ENCODE measurements at places on chromosomes 11 and 22. TPM values are rescaled to one million over a fixed set of nuclear protein-coding genes. Genes with fewer than 3 reads are reported as not detected.

The DTX4 gene
- total RNA-seq = 4.5 TPM

The C11orf86 gene
- 97.2 TPM for total RNA-seq

The EWSR1 gene
- 213 TPM for total RNA-seq

The CATSPERZ gene
- total RNA-seq = 1.6 TPM

The XKR3 gene
- not detected for total RNA-seq

The MUC5AC gene
- total RNA-seq = 1.5 TPM

The KCNQ1OT1 gene
- total RNA-seq = 0.03 TPM

The MAPK8IP1 gene
- total RNA-seq = 4.3 TPM

Data from A549 treated with GW870086 at 1 μM for 4 hours (cell line).